ENCODE measurements at places on chromosomes 4 and X. TPM values are rescaled to one million over a fixed set of nuclear protein-coding genes. Genes with fewer than 3 reads are reported as not detected.

The SYNPO2 gene
- total RNA-seq: 0.53 TPM

The CT45A7 gene
- total RNA-seq: not detected

- DNase-seq: no peak
Observed at GRCh38 chr4:88006956-88007303, 505 bp upstream of the PKD2 start.

DNA sequence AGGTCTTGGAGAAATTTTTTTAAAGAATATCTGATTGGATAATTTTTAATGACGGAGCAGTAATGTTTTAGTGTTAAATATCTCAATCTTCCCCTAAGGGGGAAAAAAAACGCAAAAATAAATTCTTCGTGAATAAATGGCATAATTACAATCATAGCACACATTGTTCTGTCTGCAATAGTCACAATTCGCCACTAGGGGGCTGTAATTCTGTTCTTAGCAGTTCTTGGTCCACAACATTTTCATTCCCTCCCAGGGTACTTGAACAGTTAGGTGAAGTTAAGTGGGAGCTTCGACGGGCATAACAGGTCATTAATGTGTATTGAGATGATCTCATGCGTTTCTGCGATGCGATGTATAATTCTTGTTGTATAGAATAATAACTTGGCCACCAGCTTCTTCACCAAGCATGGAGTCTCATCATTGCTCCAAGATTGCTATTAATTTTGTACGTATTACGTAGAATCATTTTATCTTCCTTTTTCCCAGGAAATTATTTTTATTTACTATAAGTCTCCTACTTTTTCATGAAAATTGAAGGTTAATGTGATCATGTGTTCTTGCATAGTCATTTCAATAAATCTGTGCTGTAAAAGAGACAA is 27.2 kb downstream of the HTR2C start:
- peak; percentile 52 for DNase-seq

DNA sequence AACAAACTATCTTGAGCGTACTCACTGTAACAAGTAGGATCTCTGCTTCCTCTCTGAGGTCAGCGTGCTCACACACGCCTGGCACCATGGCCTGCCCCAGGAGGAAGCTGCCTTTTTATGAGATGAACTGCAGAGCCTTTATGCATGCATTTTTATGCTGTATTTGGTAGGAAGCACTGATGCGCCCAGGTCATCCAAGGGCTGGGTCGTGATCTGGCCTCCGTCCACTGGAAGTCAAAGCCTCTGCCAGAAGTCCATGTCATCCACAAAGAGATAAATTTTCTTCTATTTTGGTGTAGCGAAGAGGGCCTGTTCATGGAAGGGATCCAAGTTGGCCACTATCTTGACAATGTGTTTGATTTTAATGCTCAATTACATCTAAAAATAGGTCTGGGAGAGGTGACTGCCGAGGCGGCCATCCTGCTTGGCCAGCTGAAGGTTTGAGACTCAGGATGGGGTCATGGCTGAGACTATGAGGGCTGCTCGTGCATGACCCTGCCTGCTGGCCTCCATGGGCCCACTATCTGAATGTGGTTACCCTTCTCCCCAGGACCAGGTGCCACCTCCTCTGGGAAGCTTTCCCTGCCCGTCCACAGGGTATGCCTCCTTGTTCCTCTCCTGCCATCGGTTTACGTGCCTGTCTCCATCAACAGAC is 50.3 kb downstream of the HTRA3 start:
- DNase-seq: no peak

DNA sequence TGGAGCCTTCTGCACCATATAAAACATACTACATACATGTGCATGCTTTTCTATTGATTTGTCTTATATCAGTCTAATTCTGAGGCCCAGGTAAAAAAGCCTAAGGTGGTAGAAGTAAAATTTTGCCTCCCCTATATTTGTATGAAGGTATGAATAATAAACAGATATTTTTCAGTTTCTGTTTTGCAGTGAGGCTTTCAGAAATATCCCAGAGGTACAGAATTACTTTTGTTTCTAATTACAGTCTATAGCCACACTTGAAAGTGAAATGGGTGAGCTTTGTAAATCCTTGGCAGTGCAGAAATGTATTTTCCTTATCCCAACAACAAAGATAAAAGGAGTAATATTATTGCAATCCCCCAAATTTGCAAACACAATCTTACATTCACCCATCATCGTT is 59.5 kb downstream of the DDX60 start:
- no peak for DNase-seq

DNA sequence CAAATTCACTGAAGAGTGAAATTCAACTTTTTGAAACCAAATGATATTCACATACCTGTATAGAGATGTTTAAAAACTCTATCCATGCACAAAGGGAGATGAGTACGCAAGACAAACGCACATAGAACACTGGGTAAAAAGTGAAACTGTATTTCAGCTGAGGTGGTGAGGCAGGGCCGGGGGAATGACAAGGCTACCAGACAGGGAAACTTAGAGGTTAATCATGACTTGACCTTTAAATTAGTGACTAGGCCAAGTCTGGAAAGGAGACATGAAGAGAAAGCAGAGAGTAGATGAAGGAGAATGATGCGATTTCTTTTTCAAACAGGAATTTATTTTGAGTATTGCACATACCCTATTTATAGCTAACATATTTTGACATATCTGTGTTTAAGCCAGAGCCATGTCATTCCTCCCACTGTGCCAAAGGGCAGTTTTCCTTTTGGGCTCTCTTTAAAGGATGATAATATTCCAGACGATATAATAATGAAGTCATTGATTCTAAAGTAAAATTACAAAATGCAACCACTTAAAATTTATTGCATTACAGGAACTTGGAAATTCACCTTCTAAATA is 49.4 kb downstream of the ARHGEF6 start:
- DNase-seq: no peak

DNA sequence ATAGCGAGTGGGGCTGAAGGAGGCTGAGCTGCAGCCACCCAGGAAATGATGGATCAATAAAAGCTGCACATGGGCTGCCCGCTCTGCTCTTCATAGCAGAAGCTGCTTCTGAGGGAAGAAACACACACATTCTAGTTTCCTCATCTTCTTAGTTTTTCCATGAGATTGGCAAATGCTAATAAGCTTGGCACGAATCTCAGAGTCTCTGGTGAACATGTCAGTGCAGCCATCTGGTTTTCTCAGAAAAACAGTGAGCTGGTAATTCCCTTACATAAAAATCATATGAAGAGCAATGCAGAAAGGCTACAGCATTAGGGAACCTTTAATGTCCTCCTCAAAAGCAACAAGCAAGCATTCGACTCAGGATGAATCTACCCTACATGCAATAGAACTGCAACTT is 69.9 kb downstream of the GATB start:
- DNase-seq: no peak

DNA sequence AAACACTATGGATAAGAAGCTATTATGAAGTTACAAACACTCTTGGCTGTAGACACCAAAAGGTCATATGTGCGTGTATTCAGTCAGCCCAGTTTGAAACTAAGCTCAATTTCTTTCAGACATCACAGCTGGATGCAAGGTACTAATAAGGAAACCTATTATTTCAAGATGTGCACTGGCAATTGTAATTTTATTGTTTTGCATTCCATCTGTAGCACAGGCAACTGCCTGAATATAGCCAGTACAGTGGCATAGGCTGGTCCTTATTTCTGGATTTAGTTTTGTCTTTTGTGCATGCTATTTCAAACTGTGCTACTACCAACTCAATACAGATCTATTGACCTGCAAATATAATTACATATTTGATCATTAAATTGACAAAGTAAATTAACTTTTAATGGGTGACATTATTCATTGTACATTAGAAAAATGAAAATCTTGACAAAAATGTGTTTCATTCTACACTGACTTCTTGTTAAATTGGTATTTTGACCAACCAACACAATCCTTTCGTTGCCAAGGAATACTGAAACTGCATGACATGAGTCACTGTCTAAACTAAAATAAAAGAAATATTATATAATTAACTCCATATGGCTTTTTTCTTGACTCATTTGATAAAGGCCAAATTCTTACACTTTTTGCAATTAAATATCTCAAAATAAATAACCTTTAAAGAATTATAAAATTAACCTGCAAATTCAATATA is 594.3 kb upstream of the ADGRL3 start:
- DNase-seq: no peak
